ENCODE measurements at places on chromosomes 4 and X. TPM values are rescaled to one million over a fixed set of nuclear protein-coding genes. Genes with fewer than 3 reads are reported as not detected.
A peak's percentile ranks its signal among the peaks of the same experiment; 100 is the strongest.

- no peak for DNase-seq
Observed at GRCh38 chrX:100512471-100512870, 72.3 kb upstream of the TNMD start.

RHOXF2 gene
- total RNA-seq = not detected

GRCh38 chrX:21658746-21659145 is 616 bp upstream of the KLHL34 start:
- DNase-seq = no peak

DNA sequence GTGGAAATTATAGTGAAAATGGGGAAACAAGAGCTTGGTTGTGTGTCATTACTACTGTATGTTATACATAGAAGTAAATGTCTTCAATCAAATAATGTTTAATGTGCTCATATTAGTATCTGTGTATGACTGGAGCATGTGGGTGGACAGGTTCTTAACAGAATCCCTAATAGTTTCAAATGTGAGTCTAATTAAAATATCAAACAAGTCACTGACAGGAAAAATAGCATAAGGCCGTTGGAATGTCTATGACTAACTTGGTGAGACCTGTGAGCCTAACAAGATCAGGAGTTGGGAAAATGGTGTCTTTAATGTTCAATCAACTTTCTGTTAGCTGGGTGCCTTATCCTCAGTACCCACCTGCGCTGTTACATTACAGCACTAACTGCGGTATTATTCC is 6.2 kb upstream of the CXCL3 start:
- DNase-seq = peak; percentile 54

- no peak for DNase-seq
Observed at GRCh38 chr4:17132226-17132625, 233.8 kb upstream of the LDB2 start.

RNF150 gene
- 0.37 TPM for total RNA-seq

DNA sequence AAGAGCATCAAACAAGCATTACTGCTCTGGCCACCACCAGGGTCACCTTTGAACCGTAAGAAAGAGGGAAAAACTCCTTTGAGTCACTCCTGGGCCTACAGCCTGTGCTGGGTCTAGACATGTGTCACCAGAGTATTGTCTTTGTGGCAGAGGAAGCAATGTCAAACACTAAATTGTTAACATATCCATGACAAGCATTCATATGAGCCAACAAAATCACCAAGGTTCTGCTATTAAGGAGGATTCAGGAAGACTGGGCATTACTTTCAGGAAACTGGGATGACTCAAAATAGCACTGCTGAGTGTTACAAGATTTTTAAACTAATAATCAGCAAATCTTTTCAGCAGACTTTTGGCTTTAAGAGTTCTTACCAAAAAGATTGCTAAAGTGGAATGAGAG is 28.1 kb downstream of the LGI2 start:
- peak; percentile 42 for DNase-seq

DNA sequence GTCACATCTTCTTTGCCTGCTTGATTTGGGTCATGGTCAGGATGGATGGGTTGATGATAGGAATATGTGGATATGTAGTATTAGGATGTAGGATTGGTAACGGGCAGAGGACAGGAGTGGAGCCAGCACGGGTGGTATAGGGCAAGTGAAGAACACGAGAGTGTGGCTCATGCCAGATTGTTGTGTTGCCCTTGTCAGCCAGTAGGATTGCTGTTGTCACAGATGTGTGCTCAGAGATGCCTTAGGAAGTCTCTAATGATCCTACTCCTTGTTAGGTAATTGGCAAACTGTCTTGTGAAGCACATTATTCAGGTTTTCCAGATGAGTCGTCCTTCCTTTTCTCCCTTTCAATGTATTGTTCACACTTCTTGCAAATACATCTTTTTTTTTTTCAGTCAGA is 5.5 kb downstream of the ATP10D start:
- DNase-seq = peak; percentile 43

DNA sequence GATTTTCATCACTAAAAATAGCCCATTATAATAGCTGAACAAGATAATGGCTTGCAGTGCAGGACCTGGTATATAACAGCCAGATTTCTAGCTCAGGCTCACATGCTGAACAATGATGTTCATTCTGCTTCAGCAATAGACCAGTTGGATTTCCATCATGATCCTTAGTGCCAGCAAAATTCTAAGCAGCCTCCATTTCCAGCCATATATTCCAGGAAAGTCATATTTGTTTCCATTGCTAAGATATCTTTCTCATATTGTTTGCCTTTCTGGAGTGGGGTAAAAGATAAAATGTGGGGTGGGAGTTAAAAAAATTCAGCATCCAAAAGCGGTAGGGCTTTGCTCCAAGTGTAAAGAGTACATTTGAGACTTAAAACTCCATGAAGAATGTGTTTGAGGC is 2344.1 kb downstream of the PCDH7 start:
- no peak for DNase-seq

GRCh38 chrX:1720836-1721235 is 106.0 kb downstream of the ASMT start:
- DNase-seq = peak; percentile 26

RAB33A gene
- not detected for total RNA-seq

- DNase-seq = peak; percentile 25
Observed at GRCh38 chrX:1249101-1249887, 19.3 kb upstream of the CSF2RA start.

- DNase-seq = no peak
Observed at GRCh38 chr4:70743731-70744130, 22.0 kb downstream of the RUFY3 start.

GPR50 gene
- total RNA-seq = not detected

CPEB2 gene
- 7.5 TPM for total RNA-seq

- no peak for DNase-seq
Observed at GRCh38 chr4:120865985-120866384, 56.5 kb downstream of the PRDM5 start.

DNA sequence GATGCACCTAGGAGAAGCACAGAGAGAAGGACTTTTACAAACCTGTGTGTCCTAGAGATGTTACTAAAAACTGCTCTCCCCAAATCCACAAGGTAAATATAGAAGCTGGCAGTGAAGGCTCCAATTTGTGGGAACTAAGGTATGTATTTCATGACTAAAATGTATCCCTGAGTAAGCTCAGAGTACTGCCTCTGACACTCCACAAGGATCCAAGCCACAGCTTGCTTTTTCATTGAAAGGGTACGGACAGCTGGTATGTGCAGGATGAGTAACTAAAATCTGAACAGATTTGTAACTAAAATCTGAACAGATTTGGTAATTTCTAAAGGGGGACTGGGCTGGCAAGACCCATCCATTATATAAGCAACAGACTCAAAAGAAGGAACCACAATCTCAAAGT is 187.6 kb downstream of the DCLK2 start:
- no peak for DNase-seq

AVPR2 gene
- not detected for total RNA-seq

AIMP1 gene
- 29.6 TPM for total RNA-seq

USP17L19 gene
- not detected for total RNA-seq

- no peak for DNase-seq
Observed at GRCh38 chrX:131910586-131910985, 112.5 kb upstream of the STK26 start.

- no peak for DNase-seq
Observed at GRCh38 chr4:63620271-63620670, 789.0 kb downstream of the TECRL start.

GRCh38 chr4:40576651-40577480 is 52.8 kb downstream of the RBM47 start:
- peak; percentile 88 for DNase-seq

PAGE5 gene
- total RNA-seq = 254 TPM

PDGFRA gene
- total RNA-seq = not detected

GRCh38 chr4:114272226-114272625 is 292.8 kb upstream of the ARSJ start:
- DNase-seq = peak; percentile 92

- DNase-seq = no peak
Observed at GRCh38 chr4:185801471-185801870, 10.5 kb downstream of the SORBS2 start.

CXCL8 gene
- 12.9 TPM for total RNA-seq

- no peak for DNase-seq
Observed at GRCh38 chr4:153025406-153025805, 89.3 kb downstream of the FHDC1 start.

DNA sequence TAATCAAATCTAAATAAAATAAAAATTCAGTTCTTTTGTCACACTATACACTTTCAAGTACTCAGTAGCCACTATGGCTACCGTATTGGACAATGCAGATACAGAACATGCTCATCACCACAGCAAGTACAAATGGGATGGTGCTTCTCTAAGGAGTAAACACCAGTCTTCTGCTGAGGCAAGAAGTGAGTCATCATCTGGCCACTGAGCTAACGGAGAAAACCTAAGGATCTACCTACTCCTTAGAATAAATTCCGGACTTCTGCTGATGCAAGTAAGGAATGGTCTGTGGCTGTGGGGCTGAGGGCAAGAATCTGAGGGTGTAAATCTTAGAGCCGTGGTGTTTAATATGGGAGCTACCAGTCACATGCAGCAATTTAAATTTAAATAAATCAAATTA is 11.3 kb upstream of the RBMXL3 start:
- peak; percentile 7 for DNase-seq

NAT8L gene
- 5.6 TPM for total RNA-seq

DNA sequence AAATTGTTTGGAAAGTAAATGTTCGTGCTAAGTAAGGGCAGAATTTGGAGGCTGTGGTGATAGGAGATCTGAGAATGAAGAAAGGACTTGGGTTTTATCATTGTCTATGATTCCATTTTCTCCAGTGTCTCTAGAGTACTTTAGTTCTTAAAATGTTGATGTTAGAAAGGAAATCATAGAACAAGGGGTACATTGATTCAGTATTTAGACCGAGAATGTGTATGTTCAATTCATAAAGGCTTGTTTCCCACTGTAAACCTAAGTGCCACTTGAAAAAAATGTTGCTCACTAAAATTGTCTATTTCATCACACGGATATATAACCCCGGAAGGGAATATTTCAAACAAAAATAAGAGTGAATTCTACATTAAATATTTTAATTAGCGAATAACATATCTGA is 159.3 kb upstream of the ETNPPL start:
- DNase-seq = no peak

- peak; percentile 99 for DNase-seq
Observed at GRCh38 chr4:184792950-184793555, 32.7 kb downstream of the ACSL1 start.

GRCh38 chr4:14528918-14529317 is 473.4 kb upstream of the CPEB2 start:
- DNase-seq = no peak

SHROOM2 gene
- total RNA-seq = 2.1 TPM

GRCh38 chr4:11049001-11049400 is 364.4 kb upstream of the CLNK start:
- DNase-seq = no peak

- peak; percentile 64 for DNase-seq
Observed at GRCh38 chr4:148634476-148634875, 192.3 kb upstream of the NR3C2 start.

DNA sequence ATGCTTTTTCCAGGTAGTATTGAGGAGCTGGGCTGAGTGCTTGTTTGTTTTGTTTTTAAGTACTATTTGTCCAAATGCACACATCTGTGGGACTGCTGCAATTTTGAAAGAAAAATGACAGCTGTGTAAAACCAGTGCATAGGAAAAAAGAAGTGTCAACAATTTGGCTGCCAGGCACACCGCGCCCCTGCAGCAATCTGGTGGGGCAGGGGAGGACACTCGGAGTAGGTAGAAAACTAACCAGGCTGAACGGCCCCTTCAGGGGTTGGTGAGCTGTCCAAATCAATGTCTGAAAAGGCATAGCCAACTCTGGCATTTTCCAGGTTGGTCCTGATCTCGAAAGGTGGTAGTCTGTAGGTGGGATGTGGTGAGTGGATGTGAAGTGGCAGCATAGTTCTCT is 1.1 kb downstream of the LDOC1 start:
- DNase-seq = no peak

DNA sequence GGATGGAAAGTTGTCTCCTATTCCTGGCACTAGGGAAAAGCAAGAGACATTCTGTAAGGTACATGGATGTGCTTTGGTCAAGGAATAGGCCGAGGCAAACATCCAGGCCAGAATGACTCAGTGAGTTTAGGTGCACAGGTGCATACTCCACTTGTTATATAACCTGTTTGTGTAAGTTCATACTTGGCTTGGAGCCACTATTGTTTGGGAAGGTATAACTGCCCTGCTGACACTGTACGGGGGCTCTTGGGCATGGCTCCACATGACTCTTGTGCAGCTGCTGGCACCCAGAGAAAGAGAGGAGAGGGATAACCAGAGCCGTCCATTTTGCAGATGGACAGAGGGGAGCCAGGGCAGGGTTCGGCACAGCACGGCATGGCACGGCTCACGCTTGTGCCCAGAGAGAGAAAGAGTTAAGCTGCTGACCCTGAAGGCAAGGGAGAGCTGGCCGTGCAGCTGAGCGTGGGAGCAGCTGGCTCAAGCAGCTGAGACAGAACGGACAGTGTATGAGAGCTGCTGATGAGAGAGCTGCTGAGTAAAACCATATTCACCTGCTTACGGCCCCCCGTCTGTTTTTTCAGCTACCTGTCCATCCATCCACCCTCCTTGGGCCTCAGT is 98.0 kb downstream of the SLC2A9 start:
- DNase-seq = no peak

- no peak for DNase-seq
Observed at GRCh38 chr4:142406917-142407501, 439.1 kb downstream of the INPP4B start.

DNA sequence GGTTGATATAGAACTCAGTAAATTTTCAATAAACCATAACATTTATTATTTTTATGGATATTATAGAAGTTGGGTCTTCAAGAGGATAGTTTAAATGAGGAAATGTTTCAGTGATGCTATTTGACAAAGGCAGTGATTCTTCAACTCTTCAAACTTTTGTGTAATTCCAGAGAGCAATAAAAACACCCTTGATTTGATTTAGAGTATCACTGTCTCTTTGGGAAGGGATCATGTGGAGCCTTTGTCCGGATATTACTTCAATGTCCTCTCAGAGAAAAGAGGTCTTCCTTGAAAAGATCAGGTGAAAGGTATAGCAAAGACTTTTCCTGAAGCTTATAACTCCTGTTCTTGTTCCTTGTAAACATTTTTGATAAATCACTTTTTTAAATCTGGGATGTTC is 23.3 kb downstream of the GLRA3 start:
- no peak for DNase-seq

- DNase-seq = no peak
Observed at GRCh38 chrX:1546691-1547251, 9.8 kb upstream of the P2RY8 start.

Measured in HT1080 (cell line).